ENCODE measurements at places on chromosomes 3 and 15.

DNA sequence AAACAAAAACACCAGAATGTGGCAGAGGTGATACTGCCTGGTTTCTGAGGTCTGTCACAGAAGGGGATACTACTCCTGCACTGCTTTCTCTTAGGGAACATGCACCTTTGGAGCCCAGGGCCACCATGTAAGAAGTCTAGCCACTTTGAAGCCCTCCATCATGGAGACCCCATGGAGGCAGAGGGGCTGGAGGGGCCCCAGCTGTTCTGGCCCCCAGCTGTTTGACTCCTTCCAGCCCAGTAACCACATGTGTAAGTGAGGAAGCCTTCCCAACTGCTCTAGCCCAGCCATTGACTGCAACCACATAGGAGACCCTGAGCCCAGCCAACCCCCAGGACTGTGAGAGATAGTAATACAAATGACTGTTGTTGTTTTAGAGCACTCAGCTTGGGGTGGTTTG is 9.0 kb upstream of the IGDCC4 start:
- no peak for DNase-seq

DNA sequence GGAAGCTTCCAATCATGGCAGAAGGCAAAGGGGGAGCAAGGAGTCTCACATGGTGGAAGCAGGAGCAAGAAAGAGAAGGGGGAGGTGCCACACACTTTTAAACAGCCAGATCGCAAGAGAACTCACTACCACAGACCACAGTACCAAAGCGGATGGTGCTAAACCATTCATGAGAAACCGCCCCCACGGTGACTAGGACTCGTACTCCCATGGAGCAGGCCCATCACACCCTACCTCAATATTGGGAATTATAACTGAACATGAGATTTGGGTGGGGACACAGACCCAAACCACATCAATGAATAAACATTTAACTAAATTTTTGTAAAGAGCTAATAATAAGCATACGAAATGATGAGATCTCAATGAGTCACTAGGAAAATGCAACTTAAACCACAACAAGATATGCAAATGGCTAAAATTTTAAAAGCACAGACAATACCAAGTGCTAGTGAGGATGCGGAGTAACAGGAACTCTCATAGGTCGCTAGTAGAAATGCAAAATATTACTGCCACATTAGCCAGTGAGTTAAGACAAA is 10.0 kb downstream of the MRPS25 start:
- DNase-seq, result no peak

- no peak for DNase-seq
Observed at GRCh38 chr3:147423537-147423797, 14.3 kb downstream of the ZIC1 start.

GRCh38 chr15:28181366-28181765 is 82.3 kb upstream of the OCA2 start:
- no peak for DNase-seq

All from H9 (cell line).